ENCODE measurements at places on chromosomes 11 and 22.

- no peak for DNase-seq
Observed at GRCh38 chr11:59255281-59255680, 42.6 kb upstream of the MPEG1 start.

GRCh38 chr22:45238076-45238956 lies 2.4 kb downstream of the KIAA0930 start:
- DNase-seq, result no peak

DNA sequence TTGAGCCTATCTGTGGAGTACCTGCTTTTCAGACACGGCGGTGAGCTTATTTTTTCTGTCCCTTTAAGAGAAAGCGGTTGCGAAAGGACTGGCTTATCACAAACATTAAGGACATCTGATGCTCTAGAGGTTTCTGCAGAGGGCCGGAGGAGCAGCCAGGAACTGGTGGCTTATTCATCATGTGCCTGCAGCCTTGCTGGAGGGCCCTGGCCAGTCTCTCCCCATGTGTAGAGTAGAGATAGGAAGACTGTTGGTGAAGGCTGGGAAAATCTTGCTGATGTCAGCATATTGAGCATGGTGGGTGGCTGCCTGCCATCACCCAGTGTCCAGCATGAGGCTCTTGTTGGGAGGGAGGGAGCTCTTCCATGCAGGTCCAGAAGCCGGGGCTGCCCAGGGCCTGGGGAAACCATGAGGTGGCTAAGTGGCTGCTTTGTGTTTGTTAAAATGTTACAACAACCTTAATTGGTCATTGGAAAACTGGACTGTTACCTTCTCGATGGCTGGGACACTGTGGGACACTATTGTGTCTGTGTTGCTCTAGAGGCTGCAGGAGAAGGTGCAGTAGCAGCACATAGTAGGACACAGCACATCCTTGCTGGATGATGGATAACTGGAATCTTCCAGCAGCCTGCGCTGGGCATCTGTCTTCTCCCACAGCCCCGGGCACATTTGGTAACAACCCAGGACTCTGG lies 54.3 kb downstream of the TSPAN18 start:
- no peak for DNase-seq

- DNase-seq, result no peak
Observed at GRCh38 chr11:62421996-62422395, 3.2 kb downstream of the SCGB1A1 start.

- no peak for DNase-seq
Observed at GRCh38 chr11:66042996-66043906, 5.7 kb downstream of the GAL3ST3 start.

DNA sequence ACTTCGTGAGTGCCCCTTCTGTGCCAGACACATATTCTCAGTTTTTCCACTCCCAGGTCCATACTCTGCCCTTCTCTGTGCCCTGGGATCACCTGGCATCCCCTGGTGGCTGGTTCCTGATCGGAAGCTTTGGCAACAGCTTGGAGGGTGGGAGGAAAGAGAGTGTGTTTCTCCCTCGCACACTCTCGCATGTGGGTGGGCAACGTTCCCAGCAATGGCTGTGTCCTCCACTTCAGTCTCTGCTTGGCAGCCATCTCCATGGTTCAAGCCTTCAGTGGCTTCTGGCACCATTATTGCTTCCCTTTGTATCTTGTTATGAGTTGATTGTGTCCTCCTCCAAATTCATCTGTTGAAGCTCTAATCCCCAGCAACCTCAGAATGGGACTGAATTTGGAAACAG lies 342.7 kb upstream of the SYN3 start:
- DNase-seq, result no peak

DNA sequence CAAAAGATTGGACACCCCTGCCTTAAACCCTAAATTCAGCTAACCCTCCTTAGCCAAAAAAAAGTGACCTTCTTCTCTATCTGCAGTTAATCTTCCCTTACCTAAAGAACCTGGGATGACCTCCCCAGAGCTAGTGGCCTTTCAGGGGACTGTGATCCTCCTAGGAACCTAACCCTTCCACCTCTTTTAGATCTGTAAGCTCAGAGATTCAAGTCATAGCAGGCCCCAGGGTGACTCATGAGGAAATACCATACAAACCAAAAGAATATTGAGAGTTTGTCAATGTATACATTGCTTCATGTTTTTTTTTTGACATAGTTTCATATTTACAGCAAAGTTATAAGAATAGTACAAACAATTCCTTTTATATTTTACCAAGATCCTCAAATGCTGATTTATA lies 38.3 kb upstream of the CXCR5 start:
- no peak for DNase-seq

- peak; percentile 38 for DNase-seq
Observed at GRCh38 chr11:66883016-66883965, 26.4 kb downstream of the LRFN4 start.

GRCh38 chr22:27867085-27867952 lies 51.7 kb downstream of the PITPNB start:
- DNase-seq, result no peak

DNA sequence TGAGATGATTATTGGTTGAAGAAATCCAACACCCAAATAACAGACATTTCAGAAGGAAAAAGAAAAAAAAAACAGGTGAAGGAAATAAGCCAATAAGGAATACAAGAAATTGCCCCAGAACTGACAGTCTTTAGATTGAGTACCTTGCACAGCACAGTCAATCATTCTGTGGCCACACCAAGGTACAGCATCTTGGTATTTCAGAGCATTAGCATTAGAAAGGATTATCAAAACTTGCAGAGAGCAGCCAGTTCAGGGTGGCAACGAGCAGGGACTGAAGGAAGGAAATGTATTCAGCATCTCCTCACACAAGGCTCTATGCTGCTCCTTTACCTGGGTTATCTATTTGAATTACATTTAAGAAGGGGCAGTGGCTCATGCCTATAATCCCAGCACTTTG lies 2.1 kb downstream of the ADA2 start:
- no peak for DNase-seq

DNA sequence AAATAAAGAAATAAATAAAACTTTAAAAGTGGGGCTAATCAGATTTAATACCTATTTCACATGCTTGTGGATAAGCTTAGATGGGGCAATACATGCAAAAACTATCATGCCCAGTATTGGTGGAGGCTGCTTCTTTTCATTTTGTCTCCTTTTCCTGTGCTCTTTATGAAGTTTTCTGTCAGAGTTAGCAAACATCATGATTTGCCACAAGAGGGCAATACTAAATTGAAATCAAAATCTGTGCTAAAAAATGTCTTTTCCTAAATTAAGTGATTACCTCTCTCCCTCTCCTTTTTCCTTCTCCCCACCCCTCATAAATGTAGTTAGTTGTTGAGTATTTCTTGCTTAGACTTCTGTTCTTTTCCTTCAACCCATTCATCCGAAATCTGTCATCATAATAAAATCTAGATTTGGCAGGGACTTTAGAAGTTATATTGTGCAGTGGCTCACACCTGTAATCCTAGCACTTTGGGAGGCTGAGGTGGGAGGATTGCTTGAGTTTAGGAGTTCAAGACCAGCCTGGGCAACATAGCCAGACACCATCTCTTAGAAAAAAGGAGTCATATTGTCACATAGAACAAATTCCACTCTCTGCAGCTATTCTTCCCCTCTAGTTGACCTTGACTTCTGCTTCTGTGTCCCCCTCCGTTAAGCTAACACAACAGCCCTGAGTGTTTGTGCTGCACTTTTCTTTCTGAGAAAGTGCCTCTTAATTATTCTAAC lies 4.7 kb upstream of the ARHGAP42 start:
- no peak for DNase-seq

GRCh38 chr11:119316016-119316728 lies 758 bp downstream of the MCAM start:
- no peak for DNase-seq

DNA sequence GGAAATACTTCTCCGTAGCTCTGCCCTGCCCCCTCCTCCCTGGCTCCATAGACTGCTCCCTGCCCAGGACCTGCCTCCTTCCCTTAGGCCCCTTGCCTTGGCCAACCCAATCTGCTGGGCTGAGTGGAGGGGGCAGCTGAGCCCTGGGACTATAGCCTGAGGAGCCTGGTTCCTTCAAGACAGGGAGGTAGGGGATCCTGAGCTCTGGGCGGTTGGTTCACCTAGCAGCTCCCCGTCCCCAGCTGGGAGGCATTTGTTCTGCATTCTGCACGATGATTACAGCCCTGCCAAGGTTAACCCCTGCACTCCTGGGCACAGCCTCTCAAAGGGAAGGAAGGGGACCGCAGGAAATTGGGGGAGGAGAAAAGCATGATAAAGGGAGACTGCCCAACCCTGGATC lies 3.6 kb upstream of the CDC42EP1 start:
- DNase-seq, result no peak

GRCh38 chr11:55847453-55847852 lies 8.9 kb downstream of the OR5D16 start:
- DNase-seq, result no peak

GRCh38 chr11:6926208-6927029 lies at the start of gene ZNF215:
ZNF215 (plus strand) TSS chr11:6926426; CDS start chr11:6932273, 5,847 bp downstream.
- peak; percentile 33 for DNase-seq

GRCh38 chr11:77428598-77428997 lies 45.3 kb downstream of the PAK1 start:
- no peak for DNase-seq

DNA sequence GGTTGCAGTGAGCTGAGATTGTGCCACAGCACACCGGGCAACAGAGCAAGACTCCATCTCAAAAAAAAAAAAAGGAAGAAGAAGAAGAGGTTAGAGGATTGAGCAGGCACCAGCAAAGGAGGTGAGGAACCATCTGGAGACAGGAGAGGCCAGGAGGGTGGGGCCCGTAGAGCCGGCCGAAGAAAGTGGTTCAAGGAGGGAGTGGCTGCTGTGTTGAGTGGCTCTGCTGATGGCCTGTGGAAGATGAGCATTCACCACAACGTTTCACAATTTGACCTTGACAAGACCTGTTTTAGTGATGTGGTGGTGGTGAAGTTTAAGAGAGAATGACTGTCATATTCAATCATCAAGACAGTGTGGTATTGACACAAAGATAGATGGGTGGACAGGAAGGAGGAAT lies 6.8 kb upstream of the CTSD start:
- no peak for DNase-seq

Data from activated T-helper 1 cell treated with anti-CD3 and anti-CD28 coated beads, Interleukin-12 subunit alpha, Interleukin-12 subunit beta, Interleukin-2, Interleukin-4 antibody, amounts not matched to agents 30 ng/mL and 10 ng/mL and 1 ng/mL, durations not matched to agents 14 hours and 24 hours and 36 hours (primary cell).